Activated CD8-positive, alpha-beta memory T cell treated with anti-CD3 and anti-CD28 coated beads, Interleukin-2, amount 50 U/mL, for 48 hours (primary cell): ENCODE measurements at places on chromosomes 6 and 20.

- DNase-seq: no peak
Measured at GRCh38 chr6:22569281-22570184, at the start of gene HDGFL1. HDGFL1 (plus strand) TSS chr6:22569566; CDS start chr6:22569576, 10 bp downstream.

GRCh38 chr6:133989525-133989924 lies 36.5 kb downstream of the TBPL1 start:
- DNase-seq: no peak

DNA sequence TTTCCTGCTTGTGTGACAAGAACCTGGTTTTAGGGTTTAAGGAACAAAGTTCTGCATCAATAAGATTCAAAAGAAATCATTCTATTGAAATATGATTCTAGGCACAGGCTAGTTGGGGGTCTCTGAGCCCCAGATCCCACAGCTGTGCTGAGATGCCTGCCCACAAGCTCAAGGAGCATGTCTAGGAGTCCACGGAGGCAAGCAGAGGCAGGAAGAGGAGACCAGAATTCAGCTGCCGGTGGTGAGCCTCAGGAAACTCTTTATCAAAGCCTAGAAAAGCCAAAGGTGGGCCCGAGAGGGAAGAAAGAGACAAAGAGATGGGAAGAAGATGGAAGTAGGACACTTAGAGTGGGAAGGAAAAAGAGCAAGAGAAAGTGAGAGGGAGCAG lies 40.7 kb upstream of the DDR1 start:
- no peak for DNase-seq

- no peak for DNase-seq
Measured at GRCh38 chr6:89643406-89643805, 4.9 kb upstream of the LYRM2 start.

GRCh38 chr6:69106511-69106910 lies 471.4 kb downstream of the ADGRB3 start:
- DNase-seq: no peak
